WTC11 (cell line): ENCODE measurements at places on chromosomes 6 and 20.

DNA sequence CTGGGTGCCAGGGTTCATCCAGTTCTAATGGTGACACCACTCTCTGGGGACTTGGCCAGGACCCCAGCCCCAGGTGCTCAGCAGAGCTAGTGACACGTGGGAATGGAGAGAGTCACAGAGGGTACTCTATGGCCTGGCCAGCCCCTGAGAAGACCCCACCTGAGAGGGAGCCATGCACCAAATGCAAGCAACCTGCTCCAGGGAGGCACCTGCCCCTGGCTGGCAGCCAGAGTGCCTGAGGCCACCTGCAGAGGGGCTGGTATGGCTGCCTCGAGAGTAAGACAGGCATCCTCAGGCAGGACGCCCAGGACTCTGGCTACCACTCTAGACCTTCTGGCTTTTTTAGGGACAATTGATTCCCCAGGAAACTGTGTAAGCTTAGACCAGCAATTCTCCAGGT, 38.6 kb upstream of the CST7 start:
- DNase-seq = no peak

- no peak for DNase-seq
Measured at GRCh38 chr20:47258745-47259695, 97.5 kb downstream of the ZMYND8 start.

GRCh38 chr20:17843246-17844132, 125.1 kb downstream of the SNX5 start:
- no peak for DNase-seq

DNA sequence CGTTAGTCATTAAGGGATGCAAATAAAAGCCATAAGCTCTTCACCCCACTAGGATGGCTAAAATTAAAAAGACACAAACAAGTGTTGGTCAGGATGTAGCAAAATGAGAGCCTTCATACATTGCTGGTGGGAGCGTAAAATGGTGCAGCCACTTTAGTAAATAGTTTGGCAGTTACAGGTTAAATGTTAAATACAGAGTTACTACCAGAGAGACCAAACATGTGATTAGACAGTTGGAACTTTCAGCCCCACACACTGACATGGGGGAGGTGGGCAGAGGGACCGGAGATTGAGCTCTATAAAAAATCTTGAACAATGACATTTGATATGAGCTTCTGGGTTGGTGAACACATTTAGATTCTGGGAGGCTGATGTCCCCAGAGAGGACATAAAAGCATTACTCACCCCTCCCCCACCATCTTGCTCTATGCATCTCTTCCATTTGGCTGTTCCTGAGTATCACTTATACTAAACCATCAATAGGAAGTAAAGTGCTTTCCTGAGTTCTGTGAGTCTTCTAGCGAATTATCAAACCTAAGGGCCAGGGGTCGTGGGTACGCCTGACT, 20.4 kb upstream of the ZNF318 start:
- no peak for DNase-seq

- DNase-seq = no peak
Measured at GRCh38 chr6:106743612-106744011, 114.2 kb downstream of the QRSL1 start.

- no peak for DNase-seq
Measured at GRCh38 chr6:56416247-56416646, 168.9 kb upstream of the COL21A1 start.

- no peak for DNase-seq
Measured at GRCh38 chr6:15332446-15332845, 86.6 kb downstream of the JARID2 start.

GRCh38 chr6:1242446-1242845, 69.5 kb upstream of the FOXQ1 start:
- no peak for DNase-seq

DNA sequence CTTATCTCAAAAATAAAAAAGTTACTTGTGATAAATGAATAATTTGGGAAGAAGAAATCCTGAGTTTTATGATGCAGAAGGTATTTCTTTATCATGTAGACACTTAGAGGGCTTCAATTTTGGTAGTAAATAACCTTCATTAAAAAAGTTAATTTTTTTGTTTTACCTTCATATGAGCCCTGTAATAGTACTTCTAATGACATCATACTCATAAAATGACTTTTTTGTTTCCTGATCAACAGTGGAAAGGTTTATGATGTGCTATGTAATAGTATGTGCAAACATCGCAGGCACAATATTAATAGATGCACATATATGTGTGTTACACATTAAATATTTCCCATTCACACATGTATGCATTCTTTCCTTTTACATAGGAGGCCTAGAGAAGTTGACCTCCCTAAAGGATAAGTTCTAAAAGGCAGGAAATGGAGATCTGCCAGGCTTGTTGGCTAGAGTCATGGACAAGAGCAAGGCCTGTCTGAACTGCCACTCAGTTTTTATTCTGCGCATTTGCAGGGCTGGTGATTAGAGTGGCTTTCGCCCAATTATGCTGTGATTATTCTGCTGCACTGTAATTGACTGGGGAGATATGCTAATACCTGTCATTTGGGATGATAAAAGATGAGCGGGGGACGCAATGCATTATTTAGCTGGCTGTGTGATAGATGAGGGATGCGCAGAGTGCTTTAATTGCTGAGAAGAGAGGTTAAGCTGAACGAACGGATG, 272.6 kb downstream of the TMEM242 start:
- no peak for DNase-seq

DNA sequence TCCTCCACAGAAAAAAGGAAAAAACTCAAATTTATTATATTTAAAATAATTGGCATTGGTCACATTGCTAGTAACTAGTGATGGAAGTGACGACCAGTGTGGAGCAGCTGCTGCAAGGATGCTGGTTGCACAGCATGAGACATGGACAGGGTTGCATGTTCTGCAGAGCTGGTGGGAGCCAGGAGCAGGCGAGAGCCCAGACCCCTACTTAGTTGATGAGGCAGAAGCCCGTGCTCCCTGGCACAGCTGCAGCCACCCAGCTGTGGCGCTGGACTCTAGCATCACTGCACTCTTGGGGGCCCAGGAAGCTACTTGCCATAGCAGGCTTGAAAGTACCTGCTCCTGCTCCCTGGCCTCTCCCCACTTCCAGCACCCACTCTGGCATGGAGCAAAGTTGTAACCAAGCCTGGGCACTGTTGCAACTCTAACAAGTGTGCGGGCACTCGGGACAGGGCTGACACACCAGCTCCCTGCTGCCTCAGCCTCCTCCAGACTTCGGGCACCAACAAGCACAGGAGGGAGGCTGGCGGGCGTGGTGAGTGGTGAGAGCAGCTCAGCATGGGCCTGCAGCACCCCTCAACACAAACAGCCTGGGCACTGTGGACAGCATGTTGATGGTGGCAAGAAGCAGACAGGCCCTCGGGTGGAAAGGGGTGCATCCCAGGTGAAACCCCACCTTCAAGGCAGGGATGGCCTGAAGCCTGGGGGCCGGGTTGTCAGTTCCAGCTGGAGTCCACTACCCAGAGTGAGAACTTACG, 69.6 kb downstream of the EYS start:
- DNase-seq = no peak

GRCh38 chr6:169701311-169701953, 397 bp downstream of the WDR27 start:
- no peak for DNase-seq

GRCh38 chr6:23448281-23448680, 677.7 kb upstream of the NRSN1 start:
- DNase-seq = no peak

DNA sequence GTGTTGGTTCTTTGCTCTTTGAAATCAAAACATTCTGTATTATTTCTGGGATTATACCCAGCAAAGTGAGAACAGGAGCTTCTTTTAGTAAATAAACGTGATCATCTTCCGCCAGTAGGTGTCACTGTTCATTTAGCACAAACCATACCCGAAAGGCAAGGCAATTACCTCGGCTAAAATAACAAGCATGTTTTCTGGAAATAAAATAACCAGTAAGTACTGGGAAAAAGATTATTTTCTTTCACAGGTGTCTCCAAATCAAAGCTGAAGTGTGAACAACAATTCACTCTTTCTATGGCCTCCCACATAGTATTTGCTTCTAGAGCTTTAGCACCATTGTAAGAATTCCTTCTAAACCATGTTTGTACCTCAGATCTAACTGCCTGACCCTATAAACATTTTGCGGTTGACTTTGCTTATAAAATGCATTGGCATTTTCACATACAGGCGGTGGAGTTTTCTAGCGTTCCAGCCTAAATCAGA, 144.6 kb upstream of the AGPAT4 start:
- DNase-seq = no peak

DNA sequence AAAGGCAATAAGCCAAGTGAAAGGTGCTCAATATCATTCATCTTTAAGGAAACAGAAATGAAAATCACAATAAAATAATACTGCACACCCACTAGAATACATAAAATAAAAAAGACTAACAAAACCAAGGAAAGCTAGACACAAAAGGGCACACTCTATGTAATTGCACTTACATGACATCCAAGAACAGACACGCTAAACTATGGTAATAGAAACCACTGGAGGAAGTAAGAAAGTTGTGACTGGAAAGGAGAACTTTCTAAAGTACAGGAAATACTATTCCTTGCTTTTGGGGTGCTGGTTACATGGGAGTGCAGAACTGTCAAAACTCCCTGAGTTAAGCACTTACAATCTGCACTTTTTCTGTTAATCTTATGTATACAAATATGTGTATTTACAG, 253.7 kb upstream of the RUNX2 start:
- no peak for DNase-seq

GRCh38 chr6:153503810-153504209, 372.7 kb upstream of the RGS17 start:
- peak; percentile 36 for DNase-seq

DNA sequence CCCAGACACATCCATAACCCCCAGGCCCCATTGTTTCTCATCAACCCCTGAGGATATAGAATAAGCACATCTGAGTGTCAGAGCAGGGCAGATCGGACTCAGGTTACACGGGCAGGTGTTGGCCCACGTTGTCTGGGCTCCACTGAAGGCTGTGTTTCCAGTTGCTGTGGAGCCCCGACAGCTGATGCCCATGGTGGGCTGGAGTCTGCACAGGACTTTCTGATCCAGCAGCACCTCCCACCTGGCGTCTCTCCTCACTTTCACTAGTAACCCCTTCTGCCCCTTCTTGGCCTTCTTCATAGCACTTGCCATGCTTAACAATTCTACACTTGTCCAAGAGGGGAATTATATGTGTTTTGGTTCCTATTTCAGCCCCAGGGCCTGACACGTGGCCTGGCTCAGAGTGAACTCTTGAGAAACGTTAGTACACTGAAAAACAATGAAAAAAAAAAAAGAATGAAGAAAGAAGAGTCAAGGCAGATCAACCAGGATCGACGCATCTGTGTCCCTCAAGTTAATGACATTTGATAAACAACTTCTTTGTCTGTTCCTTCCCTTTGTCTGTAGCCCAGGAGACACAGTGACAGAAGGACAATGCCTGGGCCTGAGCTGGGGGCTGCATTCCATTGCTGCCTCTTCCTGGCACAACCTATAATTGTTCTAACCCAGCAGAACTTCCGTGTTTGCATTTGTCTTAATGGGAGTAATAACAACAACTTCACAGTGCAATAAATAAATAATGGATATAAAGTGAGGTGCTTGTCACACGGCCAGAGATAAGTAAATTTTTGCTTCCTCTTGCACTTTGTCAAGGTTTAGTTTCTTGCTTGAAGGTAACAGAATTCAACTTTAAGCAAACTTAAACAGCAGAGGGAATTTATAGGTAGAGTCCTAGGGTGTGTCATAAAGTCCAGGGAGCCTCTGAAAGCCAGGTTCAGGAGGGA, 224.2 kb upstream of the SSTR4 start:
- no peak for DNase-seq

DNA sequence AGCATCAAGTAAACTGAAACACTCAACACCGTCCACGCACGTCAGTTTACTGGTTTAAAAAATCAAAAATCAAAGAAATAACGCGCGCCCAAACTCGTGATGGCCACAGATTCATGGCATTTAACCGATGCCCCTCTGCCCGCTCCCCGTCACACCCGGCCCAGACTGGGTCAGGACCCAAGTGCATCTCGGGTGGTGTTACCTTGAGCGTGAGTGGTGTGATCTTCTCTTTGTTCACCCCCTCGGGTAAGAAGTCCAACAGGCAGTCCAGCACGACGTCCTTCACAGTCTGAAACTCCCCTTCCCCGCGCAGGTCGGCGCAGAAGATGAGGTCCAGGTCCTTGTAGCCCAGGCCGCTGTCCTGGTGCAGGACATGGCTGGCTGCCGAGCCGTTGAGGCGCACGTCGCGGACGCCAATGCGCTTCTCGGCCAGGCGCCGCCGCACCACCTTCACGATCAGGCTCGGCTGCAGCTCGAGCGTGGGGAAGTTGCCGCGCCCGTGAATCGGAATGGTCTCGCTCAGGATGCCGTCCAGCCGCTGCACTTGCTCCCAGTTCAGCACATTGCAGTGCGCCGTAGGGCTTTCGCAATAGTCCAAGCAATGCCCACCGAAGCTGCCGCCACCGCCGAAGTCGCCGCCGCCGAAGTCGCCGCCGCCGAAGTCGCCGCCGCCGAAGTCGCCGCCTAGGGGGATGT, 945 bp downstream of the TENT5A start:
- DNase-seq = peak; percentile 44

GRCh38 chr6:168450917-168451316, 9.9 kb downstream of the SMOC2 start:
- no peak for DNase-seq

DNA sequence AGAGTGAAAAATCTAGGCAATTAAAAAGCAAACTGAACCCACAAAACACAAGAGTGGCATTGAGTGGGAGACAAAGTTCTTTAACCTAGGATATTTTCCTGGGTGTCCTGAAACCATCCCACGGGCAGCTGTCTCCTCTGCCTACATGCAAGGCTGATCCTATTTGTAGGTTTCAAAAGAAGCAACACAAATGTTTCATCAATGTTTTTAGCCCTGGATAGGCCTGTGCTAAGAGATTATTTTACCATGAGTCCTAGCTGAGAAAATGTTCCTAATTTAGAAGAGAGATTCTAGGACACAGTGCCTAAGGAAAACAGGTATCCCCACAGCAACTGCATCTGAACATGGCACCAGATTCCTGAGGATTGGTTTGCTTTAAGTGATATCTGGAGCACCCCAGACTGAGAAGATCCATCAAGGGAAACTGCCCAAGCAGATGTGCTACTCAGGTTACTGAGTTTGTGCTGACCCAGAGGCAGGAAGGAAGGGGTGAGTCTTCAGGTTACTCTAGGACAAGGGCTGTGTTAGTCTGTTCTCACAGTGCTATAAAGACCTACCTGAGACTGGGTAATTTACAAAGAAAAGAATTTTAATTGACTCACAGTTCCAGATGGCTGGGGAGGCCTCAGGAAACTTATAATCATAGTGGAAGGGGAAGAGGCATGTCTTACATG, 111.6 kb upstream of the UST start:
- no peak for DNase-seq
